ENCODE measurements at places on chromosomes 1 and 21.
A peak's percentile ranks its signal among the peaks of the same experiment; 100 is the strongest.

DNA sequence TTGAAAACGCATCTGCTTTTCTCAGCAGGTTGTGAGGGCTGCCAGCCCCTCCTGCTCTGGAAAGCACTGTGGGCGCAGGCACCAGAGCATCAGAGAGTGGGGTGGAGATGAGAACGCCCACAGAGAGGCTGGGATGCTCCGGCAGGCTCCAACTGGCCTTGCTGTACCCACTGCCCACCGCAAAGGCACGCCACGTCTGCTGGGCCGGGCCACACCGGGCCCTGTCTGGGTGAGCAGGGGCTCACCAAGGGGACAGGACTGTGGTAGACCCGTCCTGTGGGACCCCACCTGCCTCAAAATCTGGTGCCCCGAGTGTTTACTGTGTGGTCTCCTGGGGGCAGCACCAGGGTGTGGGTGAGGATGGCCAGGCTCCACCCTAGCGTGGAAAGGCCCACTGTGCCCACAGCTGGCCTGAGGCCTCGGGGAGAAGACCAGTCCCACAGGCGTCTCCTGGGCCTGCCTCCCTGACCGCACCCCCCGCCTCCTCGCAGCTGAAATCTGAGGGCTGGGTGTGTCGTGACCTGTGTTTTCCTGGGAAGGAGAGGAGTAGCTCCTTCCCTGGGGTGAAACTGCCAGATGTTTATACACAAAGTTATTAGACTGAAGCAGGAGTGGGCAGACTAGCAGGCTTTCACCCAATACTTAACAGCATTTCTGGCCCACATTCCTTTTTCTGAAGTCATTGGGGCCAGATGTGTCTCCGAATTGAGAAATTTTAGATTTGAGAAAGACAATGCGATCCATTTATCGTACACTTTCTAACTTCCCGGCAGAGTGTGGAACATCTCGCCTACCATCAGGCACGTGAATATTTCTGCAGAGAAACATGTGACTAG lies 53.8 kb downstream of the STUM start:
- no peak for DNase-seq

DNA sequence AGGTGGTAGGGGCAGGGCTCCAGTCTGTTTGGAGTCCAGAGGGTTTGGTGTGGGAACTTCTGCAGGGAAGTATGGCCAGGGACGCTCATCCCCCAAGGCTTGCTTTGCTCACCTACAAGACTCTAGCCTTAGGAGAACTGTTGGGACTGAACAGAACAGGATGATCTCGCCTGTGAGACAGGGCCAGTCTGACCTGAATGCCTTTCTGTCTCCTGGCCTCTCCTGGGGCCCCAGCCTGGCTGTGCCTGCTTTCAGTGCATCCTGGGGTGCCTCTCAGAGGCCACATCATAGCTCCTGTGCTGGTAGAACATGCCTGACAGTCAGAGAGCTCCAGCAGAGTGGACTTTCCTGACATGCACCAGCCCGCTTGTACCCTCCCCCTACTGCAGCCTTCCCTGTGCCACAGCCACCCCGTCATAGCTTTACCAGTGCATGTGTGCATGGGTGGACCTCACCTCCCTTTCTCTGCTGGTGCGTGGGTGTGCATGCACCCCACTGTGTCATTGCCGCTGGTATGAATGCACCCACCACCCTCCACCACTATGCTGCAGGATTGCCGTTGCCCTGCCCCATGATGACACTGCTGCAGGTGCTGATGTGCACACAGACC lies 165.8 kb downstream of the GIPC2 start:
- no peak for DNase-seq

DNA sequence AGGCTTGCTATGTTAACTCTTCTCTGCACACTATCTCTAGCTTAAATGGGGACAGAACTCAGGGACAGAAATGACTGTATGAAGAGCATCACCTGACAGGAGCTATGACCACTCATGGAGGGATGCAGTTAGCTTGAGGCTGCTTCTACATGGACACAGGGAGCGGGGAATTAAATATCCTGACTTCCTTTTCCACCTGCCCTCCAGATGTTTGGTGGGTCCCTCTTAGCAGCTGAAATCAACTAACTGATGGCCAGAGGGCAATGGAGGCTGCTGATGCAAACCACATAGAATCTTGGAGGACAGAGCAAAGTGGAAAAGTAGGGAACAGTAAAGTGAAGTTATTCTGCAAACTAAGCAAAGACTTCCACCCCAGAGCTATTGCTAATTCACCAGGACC lies 214.1 kb downstream of the USH2A start:
- no peak for DNase-seq

DNA sequence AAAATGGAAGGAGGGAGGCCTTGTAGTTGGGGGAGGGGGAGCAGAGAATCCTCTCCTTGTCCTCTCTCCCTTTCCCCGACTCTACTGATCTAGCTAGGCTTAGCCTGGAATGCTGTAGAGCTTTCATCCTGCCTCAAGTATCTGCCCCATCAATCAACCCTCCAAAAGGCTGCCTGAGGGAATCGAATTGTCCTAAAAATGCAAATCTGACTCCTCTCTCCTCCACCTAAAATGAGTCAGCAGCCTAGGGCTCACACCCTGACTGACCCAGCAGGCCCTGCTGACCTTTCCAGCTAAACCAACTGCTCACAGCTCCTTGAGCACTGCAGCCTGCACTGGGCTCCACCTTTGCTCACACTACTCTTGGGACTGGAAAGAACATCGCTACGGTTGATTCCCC lies 2.8 kb downstream of the HPDL start:
- DNase-seq, result no peak

GRCh38 chr1:240672132-240672811 lies 60.3 kb upstream of the GREM2 start:
- no peak for DNase-seq

DNA sequence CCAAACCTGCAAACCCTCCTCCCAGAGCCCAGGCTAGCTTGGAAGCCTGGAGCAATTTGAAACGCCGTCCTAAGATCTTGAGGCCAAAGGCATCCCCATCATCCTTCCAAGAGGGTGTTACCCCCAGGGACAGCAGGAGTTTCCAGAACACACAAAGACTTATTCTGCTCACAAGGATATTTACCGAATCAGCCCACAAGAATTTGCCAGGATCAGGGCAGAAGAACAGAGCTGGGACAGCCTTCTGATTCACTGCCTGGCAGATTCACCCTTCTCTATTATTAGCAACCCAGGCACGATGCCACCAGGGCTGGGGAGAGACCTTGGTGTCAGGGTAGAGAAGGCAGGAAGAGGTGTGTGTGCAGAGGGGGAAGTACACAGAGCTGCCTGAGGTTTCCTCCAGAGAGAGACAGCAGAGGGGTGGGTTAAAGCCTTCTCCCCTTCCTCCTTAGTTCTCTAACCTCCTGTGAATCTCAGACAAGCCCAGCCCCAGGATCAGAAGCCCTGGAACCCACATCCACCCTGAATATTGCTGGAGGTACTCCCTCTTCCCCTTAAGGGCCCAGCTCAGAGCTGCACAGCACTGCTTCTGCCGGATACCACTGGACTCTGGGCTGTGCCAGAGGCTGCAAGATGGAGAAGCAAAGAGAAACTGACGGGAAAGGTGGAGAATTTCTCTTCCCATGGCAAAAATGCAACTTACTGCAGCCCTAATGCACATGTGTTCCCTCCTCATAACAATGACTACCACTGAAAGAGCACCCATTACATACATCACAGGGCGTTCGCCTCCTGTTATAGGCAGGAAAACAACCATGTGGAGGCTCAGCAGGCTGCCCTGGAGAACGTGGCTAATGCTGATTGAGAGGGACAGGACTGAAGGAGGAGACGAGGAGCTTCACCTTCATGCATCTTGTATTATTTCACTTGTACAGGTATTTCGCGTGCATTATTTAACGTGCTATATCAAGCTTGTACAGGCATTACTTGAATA lies 61.8 kb downstream of the ITPKB start:
- DNase-seq, result peak; percentile 82

GRCh38 chr1:167227934-167228378 lies 7.3 kb downstream of the POU2F1 start:
- DNase-seq, result no peak

DNA sequence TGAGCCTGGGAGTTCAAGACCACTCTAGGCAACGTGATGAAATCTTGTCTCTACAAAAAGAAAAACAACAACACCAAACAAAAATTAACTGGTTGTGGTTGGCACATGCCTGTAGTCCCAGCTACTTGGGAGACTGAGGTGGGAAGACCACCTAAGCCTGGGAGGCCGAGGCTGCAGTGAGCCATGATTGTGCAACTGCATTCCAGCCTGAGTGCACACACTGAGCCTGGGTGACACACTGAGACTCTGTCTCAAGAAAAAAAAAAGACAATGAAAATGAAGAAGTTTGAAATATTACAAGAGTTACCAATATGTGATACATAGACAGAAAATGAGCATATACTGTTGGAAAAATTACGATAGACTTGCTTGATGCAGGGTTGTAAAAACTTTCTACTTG lies 31.9 kb downstream of the PDC start:
- DNase-seq, result no peak

DNA sequence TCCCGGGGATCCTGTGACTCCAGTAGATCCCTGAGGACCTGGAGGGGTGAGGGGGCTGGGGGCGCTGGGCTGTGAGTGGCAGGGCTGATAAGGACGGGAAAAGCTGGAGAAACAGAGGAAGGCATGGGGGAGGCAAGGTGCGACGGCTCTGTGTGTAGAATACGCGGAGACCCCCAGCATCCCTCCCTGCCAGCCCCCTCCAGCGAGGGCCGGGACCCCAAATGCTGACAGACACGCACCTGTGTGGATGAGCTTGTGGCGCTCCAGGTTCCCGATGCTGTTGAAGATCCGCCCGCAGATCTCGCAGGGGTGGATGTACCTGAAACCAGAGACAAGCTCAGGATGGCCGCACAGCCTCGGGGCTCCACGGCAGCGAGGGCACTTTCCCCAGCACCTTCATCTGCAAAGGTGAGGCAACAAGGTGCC lies 53.0 kb upstream of the RIPK4 start:
- no peak for DNase-seq

DNA sequence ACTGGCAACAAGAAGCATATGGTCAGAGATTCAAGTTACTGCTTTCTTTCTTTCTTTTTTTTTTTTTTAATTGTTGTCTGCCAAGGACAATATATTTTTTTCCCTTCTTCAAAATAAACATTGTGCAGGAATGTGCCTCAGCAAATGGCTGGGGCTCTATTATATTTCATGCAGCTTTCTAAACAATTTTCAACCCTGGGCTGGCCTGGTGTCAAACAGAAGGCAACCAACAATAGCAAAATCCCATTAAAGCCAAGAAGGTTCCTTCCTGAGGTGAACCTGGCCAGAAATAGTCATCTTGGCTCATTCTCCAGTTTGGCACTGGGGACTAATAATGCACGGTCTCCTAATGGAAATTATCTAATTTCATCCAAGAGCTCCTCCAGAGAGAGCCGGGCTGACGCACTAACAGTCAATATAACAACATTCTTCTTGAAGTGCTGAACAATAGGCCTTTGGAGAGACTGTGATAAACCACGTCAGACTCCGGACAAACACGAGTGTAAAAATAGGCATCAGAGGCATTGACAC lies 35.7 kb upstream of the HLX start:
- no peak for DNase-seq

DNA sequence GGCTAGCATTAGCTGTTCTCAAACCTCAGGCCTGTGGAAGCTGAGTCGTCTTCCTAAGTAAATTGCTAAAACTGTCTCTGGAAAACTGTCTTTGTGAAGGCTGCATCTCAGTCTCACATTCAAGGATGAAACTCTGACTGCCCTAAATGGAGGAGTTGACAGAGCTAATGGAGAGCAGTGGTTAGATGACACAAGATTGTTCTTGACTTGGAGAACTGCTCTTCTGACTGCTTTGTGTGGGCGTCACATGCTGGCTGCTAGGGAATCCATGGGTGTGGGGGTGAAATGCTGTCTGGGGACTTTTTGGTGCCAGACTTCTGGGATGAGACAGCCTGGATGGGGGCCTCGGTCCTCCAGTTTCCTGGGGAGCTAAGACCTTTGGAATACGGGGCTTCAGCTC lies 24.5 kb upstream of the TSPAN2 start:
- DNase-seq, result no peak

DNA sequence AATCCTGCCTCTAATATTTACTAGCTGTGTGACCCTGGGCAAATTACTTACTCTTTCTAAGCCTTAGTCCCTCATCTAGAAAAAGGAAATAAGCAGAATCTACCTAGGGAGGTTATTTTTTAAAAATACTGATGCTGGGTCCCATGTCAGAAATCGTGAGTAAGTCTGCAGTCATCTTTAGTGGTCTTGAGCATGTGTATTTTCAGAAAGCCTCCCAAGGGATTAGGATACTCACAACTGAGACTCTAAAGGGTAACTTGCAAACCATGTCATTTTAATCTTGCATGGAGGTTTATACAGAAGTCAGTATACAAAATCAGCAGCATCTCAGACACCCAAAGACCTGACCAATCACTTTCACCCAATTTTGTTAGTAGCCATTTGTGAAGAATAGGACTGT lies 43.2 kb downstream of the DSTYK start:
- no peak for DNase-seq

DNA sequence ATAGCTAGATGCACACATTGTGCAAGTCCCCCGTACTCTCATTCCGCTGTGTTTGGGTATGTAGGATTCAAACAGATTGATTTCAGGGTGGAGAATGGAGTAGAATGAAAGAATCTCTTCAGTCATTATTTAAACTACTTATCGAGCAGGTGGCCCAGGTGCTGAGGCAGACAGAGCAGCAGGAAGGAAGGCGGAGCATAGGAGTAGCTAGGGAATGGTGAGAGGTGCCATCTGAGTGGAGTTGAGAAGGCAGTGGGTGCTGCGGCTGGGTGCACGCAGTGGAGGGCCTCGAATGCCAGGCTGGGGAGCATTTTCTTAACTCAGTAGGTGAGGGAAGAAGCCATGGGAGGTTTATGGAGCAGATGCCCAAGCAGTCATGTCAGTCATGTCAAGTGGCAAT lies 45.2 kb upstream of the CD101 start:
- no peak for DNase-seq

DNA sequence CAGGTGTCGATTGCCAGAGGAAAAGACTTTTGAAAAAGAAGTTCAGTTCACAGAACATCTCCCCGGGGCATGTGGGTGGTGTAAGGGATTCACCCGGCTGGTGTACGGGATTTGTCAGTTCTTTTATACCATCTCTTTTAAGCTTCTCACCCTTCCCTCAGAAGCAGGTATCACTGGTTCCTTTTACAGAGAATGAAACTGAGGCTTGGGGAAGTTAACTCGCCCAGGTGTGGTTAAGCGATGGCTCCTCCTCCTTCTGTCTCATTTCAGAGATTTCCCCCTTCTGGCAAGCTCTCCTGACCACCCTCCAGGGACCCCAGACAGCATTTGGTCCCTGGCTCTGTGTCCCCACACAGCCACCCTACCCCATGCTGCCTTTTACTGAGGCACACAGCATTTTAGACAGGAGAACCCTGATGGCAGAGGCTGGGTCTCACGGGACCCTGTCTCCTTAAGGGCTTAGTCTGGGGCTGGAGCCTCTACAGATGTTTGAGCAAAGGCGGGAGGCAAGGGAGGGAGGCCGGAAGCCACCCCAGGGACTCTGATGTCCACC lies 2.8 kb upstream of the ECE1 start:
- DNase-seq, result peak; percentile 78

DNA sequence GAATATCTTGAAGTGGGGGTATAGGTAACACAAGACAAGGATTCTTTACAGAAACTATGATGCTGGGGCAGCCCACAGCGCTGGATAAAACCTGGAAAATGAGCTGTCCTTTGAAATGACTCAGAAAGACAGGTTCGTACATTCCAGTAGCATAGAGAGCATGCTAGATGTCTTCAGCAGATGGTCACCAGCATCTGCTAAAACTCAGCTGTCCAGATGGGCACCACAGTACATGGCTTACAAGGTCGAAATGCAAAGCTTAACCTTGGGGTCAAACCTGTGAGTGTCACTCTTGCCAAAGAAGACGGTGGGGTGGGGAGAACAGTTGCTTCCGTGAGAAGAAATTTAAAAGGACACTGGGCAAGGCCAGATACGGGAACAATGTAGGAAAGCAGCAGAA lies 41.3 kb upstream of the TRIM45 start:
- no peak for DNase-seq

Measured in CD4-positive, alpha-beta T cell treated with Interleukin-10 for 1 hour (primary cell).